ENCODE measurements at places on chromosomes 12 and 14.
A peak's percentile ranks its signal among the peaks of the same experiment; 100 is the strongest.

- DNase-seq, result no peak
Measured at GRCh38 chr12:71721783-71722505, 32.7 kb upstream of the RAB21 start.

- DNase-seq, result no peak
Measured at GRCh38 chr12:58365087-58365390, 423.7 kb downstream of the ATP23 start.

- DNase-seq, result no peak
Measured at GRCh38 chr14:78652727-78653126, 482.6 kb downstream of the NRXN3 start.

- no peak for DNase-seq
Measured at GRCh38 chr12:52022841-52023181, 16.1 kb downstream of the TAMALIN start.

DNA sequence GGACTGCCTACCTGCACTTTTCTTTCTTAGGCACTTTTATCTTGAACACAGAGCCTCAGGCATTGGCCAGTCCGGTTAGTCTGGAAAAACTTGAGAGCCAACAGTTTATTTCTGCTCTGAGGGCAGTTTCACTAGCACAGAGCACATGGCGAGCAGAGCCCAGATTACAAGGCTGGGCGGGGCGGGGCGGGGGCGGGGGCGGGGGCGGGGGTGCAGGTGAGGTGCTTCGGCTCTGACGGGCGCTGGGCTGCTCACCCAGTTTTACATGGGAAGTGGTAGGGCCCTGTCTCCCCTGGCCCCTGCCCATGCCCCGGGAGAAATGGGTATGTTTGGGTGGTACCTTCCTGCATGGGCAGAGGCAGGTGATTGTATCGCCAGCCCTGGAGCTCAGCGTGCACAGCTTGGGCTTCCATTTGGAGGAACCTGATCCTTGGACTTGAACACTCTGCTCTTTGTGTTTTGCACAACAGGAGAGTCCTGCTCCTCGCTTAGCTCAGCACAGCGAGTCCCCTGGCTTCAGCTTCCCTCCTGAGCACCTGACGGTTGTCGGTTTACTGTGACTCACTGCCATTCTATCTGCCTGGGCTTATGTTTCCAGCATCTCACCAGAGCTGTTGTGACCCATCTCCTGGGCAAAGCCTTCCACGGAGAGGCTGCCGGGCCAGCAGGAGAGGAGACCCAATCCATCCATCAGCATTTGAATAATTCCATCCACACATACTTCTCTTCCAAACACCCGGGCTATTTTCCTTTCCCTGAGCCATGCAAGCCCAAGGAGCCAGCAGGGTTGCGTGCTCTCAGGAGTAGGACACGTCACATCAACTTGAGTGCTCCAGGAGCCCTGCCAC is 108.5 kb downstream of the ARF6 start:
- DNase-seq, result peak; percentile 77

Measured in CD4-positive, alpha-beta T cell (primary cell).